Cerebellar nuclear complex (tissue), 1 donor: ENCODE measurements at places on chromosomes 1 and 21.

- no peak for DNase-seq
These were observed 29.4 kb downstream of the CCN1 start for GRCh38 chr1:85609976-85610375.

DNA sequence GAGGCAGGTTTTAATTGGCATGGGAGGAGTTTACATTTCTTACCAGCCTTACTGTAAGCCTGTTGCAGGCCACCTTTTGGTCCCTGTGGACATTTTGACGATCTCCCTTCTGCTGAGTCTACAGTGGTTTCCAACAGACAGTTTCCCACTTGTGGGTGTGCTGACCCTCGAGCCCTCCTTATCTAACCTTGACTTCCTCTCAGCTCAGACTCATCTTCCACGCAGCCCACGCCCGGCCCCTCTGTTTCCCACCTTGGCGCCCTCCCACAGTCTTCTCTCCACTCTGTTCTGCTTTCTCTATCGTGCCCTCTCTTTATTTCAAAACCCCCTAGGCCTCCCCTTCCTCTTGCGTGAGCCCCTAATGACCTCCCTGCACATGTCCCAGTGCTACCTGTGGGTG is 6.1 kb upstream of the ARL8A start:
- no peak for DNase-seq

- DNase-seq = no peak
These were observed 17.9 kb upstream of the ETV3 start for GRCh38 chr1:157156058-157156541.

DNA sequence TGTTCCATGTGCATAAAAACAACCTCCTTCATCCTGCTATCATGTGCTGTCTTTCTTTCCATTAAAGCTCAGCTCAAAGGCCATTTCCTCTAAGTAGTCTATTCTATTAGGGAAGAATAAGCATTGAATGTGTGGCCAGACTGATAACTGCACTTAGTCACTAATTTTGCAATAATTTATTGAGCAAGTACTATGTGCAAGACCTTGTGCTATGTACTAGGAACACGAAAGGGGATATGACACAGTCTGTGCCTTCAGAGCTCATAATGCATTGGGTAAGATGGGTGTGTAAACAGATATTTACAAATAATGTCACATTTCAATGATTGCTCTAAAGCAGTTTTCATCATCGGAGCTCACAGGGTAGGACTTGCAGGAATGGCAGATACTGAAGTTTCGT is 54.2 kb downstream of the NMNAT2 start:
- DNase-seq = no peak

DNA sequence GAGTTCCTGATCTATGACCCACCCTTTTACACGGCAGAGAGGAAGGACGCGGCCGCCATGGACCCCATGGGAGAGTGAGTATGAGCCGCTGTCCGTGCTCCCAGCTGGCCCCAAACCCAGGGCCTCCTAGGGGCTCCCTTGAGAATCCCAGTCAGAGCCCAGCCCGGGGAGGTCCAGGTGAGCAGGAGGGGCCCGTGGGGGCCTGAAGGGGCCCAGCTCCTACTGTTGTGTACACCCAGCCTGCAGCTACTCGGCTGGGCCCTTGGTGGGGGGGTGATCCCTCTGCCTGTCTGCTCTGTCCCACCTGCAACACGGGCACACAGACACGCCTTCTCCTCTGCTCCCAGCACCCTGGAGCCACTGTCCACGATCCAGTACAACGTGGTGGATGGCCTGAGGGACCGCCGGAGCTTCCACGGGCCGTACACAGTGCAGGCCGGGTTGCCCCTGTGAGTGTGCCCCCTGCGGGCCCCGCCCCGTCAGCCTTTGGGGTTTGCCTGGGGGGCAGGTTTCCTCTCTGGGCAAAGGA is 28.6 kb upstream of the LRRC3 start:
- DNase-seq = no peak

GRCh38 chr1:236494586-236495466 is 29.0 kb upstream of the LGALS8 start:
- no peak for DNase-seq

- DNase-seq = no peak
These were observed 17.2 kb upstream of the C1QA start for GRCh38 chr1:22619252-22619651.

- no peak for DNase-seq
These were observed 121.1 kb downstream of the PSMG1 start for GRCh38 chr21:39062196-39062595.

DNA sequence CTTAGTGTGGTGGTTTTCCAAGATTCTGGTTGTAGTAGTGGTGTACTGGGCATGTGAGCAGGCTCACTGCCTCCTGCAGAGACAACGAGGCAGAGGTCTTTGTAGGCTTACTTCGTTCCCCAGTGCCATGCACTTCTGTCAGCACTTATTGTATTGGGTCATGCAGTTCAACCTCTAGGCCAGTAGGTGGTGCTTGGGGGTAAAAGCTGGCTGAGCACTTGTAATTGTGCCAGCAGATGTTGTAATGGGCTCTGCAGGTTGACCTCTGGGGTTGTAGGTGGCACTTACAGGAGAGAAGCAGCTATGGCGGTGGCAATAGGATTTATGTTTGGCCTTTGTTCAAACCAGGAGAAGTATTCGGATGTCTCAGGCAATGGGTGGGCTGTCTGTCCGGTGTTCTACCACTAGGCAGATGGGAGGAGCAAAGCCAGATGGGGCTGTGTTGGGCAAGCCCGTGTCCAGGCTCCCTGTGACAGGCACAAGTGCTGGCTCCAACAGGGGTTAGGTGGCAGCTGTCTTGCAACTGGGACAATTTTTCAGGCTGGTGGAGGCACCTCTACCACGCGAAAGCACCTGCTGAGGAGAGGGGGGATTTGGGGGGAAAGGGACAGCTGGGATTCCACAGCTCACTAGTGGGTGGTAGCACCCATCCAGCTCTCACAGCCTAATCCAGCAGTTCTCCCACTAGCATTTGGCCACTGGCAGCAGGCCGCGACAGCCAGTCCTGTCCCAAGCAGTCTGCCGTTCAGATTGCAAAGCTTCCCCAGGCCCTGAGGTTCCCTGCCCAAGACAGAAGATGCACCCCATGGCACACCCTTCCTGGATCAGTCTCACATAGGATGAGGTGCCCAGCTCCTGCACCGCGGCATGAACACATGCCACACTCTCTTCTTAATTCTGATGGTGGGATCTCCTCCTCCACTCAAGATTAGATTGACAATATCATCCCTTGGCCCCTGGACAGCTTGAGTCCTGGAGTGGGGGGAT is 274.5 kb downstream of the CTH start:
- no peak for DNase-seq

GRCh38 chr1:42815941-42816584 is 859 bp upstream of the ERMAP start:
- peak; percentile 33 for DNase-seq

GRCh38 chr1:168466092-168466713 is 77.6 kb downstream of the XCL2 start:
- DNase-seq = no peak

- no peak for DNase-seq
These were observed 15.9 kb upstream of the GPR25 start for GRCh38 chr1:200856716-200857357.

DNA sequence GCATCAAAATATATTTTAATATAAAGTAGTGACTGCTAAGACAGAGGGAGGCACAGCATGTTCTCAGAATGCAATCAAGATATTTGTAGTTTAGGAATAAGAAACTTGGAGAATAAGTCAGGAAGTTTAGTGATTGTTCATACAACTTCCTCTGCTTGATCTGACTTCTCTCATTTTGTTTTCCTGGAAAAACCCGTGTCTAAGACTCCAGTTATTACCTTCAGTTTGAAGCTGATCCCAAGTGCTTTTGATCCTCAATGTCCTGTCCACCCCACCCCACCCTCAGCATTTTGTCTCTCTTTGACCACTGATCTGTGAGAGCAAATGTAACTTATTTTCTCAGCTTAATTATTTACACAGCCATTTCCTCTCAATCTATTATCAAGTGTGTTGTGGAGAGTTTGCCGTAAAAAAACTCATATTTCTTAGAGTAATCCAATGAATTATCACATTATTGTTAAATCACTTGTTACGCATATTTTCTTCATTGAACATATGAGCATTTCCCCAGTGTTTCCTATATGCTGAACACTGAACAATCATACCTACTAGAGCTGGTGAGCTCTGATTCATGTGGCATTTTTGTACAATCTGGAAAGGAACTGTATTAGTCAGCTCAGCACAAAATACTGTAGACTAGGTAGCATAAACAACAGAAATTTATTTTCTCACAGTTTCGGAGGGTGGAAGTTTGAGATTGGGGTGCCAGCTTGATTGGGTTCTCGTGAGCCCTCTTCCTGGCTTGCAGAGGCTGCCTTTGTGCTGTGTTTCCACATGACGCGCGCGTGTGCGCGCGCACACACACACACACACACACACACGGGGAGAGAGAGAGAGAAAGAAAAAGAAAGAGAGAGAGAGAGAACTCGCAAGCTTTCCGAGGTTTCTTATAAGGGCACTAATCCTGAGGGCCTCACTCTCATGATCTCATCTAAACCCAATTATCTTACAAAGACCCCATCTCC is 65.5 kb upstream of the DPYD start:
- DNase-seq = no peak

GRCh38 chr1:226131639-226132038 is 54.9 kb downstream of the ACBD3 start:
- DNase-seq = no peak
